HT1080 (cell line): ENCODE measurements at places on chromosomes 13 and 19. TPM values are rescaled to one million over a fixed set of nuclear protein-coding genes. Genes with fewer than 3 reads are reported as not detected.
A peak's percentile ranks its signal among the peaks of the same experiment; 100 is the strongest.

DNA sequence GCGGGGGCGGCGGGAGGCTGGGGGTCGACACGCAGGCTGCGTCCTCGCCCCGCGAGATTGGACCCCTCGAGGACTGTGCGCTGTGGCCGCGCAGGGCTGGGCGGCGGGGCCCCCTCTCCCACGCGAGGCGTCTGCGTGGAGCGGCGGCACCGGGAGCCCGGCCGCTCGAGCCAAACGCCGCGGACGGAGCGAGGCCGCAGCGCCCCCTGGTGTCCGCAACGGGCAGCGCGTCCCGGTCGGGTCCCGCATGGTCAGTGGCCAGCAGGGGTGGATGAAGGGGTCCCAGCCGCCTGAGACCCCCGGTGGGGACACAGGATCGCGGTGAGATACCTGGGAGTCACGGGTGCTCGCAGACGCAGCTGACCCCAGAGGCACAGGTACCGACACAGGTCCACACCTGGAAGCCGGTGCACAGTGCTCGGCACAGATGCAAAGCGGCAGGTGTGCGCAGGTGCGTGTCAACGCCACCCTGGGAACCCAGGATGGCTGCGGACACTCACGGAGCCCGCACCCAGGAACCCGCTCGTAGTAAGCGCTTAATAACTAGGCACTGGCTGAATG is 2.1 kb upstream of the CIRBP start:
- DNase-seq, result peak; percentile 48

Gene SIGLEC12
- total RNA-seq, result not detected in 2 replicates

DNA sequence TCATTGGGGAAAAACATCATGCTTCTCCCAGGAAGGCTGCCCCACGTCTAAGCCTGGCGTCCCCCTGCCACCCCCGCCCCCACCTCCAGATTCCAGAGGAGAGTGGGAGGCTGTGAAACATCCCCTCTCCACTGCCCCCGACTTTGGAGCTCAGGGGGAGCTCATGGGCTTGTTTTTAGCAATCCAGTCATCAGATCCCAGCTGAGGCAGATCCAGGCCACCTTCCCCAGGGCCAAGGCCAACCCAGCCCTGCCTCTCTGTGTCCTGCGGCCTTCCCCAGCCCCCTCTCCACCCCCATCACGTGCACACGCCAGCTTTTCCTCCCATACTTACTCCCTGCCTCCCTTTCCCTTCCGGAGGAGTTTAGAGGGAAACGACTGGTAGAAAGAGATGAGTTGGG is 38.8 kb downstream of the SHISA2 start:
- DNase-seq, result no peak

GRCh38 chr19:13118424-13119193 is 545 bp downstream of the NACC1 start:
- no peak for DNase-seq

DNA sequence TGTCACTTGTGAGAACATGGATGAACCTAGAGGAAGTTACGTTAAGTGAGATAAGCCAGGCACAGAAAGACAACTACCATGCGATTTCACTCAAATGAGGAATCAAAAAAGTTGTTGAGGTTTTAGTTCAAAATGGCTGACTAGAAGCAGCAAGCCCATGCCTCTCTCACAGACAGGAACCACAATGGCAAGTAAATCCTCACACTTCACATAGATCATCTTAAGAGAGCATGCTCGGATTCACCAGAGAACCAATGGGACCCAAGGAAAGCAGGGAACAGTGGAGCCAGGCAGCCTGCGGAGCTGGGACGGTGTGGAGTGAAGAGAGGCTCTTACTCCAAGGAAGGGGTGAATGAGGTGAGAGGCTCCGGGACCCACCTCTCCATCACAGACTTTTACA is 581.0 kb downstream of the UQCRFS1 start:
- DNase-seq, result no peak

Gene C13orf42
- not detected in 2 replicates for total RNA-seq

Gene CEACAM3
- not detected in 2 replicates for total RNA-seq
